ENCODE measurements at places on chromosomes 4 and X.

DNA sequence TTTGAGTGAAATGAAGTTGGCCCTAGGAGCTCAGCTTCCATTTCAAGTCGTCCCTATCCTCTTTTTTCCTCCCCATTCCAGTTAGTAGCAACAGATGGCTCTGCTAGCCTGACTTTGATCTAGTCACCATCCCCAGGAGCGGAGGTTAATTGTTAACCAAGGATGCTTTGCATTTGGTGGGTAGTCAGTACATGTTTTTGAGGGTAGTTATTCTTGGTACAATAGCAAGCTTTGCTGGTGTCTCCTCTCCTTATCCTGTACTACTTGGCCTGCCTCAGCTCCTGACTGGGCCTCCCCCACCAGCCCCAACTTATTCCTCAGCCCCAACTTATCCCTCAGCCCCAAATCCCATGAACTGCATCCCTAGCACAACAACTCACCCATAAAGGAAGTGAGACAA lies 14.8 kb upstream of the RTL5 start:
- no peak for DNase-seq

GRCh38 chrX:16196829-16197228 lies 29.5 kb downstream of the MAGEB17 start:
- no peak for DNase-seq

DNA sequence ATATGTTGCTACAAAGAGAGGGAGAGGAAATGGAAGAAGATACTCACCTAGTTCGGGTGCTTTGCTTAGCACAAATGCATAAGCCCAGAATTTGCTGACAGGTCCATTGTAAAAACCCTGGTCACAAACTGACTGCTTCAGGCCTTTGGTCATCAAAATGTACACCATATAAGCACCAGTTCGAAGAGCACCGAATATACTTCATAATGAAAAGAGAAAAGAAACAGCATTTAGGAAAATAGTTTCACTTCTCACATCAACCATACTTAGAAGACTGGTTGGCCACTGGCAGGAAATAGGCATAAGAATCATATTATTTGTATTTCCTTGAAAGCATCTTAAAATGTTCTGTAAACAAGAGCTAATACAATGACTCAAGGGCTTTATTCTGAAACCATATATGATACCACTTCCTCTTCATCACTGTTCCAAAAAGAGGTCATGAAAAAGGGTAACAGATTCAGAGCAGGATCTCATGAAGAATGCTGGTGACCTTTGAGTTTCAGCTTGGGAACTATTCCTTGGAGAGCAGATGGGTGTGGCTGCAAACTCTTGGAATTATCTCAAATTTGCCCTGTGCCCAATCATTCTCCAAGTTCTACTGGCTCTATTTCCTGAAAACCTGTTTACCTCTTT lies 138.7 kb downstream of the ELOVL6 start:
- DNase-seq: no peak

DNA sequence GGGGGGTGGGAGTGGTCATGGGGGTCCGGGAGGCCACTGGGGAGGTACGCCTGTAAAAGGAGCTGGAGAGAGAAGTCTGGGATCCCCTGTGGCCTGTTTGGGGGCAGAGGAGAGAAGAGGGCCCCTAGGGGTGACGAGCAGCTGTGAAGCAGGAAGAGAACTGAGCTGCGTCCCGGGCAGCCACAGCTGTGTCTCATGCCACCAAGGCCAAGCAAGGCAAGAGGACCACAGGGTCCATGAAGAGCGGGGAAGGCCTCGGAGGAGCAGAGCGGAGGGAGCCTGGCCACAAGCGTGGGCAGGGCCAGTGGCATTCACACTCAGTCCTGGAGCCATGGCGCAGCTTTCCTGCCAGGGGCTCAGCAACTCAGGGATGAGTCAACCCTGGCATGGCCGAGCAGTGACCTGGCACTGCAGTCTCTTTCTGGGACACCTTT lies 13.6 kb upstream of the NAT8L start:
- no peak for DNase-seq

- no peak for DNase-seq
Observed at GRCh38 chr4:153348006-153348405, 3.5 kb downstream of the MND1 start.

- no peak for DNase-seq
Observed at GRCh38 chr4:52959541-52959940, 97.4 kb downstream of the RASL11B start.

DNA sequence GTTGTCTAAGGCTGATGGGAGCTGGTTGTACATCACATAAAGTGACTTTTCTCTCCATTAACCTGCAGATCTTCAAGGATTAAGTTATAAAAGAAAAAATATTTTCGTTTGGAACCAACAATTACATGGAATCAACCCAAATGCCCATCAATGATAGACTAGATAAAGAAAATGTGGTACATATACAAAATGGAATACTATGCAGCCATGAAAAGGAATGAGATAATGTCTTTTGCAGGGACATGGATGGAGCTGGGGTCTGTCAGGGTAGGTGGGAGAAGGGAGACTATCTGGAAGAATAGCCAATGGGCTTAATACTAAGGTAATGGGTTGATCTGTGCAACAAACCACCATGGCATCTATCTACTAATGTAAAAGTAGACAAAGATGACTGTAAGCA lies 313.2 kb downstream of the FSTL5 start:
- no peak for DNase-seq

GRCh38 chr4:107579099-107579498 lies 140.9 kb downstream of the PAPSS1 start:
- no peak for DNase-seq

GRCh38 chr4:86100539-86101215 lies 259.2 kb downstream of the MAPK10 start:
- no peak for DNase-seq

- DNase-seq: no peak
Observed at GRCh38 chr4:167713756-167714155, 378.6 kb upstream of the ANXA10 start.

DNA sequence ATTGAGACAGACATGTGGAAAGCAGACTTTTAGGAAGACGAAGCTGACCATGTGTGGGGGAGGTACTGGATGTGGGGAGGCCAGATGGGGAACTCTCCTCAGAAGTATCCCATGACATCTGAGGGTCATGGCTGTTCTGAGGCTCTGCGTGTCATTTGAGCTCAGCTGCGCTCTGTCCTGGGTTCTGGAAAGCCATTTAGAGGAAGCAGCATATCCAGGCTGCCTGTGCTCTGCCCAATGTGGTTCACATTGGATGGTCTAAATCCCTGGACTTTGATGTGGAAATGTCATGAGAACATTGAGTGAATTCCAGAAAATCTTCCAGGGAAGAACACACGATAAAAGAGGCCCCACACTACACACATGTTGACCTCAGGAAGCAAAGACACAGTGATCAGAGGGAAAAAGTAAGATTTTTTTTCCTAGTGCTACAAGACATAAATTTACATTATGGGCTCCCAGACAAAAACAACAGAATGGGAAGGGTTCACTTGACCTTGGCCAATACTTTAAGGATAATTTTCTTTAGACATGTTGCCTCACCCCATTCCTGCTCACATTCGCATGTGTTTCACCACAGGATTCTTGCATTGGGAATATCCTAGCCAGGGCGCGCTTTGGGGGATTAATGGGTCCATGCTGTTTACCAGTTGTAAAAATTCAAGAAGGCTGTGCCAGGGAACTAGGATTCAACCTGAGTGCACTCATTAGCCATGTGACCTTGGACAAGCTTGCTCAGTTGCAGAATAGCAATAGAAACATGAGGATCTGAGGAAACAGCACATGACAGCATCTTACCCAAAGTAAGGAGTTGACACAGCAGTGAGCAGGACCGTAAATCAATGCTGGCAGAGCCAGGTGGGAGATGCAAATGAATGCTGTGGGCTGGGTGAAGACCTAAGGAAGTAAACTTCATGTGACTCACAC lies 73.2 kb upstream of the C1QTNF7 start:
- no peak for DNase-seq

DNA sequence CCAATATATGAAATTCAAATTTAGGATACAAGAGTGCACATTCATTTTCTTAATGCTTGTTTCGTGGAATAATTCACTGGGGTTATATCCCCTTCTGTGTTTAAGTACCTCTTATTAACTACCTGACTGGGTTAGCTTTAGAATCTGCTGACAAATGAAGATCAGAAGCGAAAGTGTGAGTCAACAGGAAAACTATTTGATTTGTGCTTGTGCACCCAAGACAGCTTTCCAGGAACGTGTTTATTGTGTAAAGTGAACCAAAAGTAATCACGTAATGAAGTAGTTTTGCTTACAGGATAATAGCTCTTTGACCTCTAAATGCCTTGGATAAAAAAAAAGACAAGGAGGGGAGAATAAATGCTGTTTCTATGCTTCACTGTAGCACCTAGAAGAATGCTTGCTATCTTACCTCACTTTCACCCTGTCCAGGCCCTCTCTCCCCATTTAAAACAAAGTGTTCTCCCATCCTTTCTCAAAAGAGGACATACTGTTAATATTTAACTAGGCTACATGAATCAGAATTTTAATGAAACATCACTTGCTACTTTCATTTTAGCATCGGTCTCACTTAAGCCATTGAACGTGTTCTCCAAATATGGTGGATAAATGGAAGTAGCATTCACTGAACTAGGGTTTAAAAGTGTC lies 141.9 kb downstream of the THOC2 start:
- no peak for DNase-seq

DNA sequence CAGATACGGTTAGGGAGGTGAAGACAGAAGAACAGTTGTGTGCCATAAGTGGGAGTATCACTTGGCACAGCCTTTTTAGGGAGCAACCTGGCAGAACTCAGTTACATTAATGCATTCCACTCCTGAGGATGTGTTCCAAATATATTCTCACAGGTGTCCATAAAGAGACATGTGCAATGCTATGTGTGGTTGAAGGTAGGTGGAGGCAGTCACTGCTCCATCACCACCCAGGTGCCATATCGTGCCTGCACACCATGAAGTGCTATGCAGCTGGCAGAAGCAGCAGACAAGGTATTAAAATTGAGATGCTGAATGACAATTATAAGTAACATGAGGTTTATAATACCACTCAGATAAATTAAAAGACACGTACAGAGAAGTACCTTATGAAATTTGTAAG lies 248.0 kb upstream of the SFRP2 start:
- DNase-seq: no peak

GRCh38 chrX:153595387-153595786 lies 3.6 kb downstream of the CCNQ start:
- no peak for DNase-seq

DNA sequence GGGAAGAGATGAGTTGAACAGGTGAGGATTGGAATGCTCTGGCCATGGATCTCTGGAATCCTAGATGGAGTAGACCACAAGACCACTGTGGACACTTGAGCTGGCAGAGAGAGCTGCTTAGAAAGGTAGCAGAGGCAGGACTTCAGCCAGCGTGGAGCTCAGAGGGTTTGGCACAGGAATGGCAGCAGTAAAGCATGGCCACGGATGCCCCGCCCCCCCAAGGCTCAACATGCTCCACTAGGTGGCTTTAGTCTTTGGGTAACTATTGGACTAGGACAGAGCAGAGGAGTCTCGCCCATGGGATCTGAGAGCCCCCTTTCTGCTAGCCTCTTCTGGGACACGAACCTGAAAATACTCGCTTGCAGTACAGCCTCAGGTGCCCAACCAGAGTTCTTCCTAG lies 150.1 kb upstream of the NEIL3 start:
- DNase-seq: no peak

- no peak for DNase-seq
Observed at GRCh38 chr4:26812049-26812714, 48.5 kb upstream of the STIM2 start.

DNA sequence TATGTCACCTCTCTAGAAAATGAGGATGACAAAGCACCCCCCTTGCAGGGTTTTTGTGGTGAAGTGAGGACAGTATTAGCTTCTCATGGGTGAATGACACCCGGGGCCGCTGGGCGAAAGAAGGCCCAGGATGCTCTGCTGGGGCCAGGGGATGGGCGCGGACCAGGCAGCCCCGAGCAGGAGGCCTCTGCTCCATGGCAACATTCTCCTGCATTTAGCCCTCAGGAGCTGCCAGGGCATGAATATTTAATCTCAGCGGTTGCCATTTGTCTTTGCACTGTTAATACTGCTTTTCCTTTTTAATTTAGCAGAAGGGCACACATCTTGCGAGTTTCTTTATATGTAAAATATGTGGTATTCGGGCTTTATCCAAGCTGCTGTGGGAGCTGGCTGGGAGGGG lies 30.3 kb upstream of the PSAPL1 start:
- DNase-seq: no peak

DNA sequence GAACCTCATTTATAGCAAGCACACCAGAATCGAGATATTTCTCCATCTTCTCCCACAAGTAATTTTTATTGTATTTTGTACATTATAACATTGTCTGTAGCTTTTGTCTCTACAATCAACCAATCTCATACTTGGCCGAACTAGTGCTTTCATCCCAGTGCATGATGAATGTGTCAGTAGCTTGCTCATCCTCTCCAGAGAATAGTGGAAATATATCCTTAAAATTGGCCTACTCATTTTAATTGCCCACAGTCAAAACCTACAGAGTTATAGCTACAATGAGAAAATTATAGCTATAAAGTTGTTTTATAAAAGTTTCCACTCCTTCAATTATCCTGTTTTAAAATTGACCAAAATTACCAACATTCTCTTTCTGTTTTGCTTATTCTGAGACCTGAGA lies 103.8 kb downstream of the MAPK10 start:
- no peak for DNase-seq

DNA sequence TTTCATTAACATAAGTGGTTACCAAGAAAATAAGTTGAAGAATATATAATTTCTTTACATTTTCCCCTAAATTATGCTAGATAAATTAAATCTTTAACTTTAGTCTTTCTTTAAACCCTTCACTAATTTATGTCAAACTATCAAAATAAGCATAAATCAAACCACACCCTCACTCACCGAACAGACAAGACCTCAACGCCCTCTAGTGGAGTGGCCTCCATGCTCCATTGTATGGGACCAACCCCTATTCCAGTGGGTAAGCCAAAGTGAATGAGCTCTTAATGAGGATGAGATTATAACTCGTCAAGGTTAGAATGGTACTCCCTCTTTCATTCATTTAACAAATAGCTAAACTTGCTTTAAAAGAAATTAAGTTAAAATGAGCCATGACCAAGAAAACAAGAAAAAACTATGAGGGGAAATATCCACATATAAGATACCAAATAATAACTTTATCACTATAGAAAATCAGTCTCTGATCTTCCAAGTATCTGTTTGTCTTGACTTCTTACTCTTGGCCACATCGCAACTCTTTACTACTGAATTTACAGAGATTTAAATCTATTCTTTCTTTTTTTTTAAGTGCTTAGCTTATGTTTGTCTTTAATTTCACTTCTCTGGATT lies 15.6 kb upstream of the BBS12 start:
- DNase-seq: peak; percentile 61

DNA sequence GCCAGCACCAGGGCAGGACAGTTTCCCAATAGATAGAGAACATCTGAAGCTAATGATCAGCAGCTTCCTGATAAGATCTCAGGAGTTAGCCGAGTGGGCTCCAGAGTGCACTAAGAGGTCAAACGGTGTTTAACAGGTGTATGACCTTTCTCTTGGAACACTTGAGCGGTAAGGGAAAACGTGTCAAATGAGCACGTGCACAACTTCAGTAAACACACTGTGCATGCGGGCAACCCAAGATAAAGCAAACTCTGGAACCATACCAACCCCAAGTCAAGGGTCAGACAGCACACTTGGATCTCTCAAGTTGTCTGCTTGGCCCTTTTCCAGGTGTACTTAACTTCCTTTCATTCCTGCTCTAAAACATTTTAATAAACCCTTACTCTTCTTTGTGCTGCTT lies 1941.5 kb upstream of the PCDH10 start:
- no peak for DNase-seq

GRCh38 chrX:40153345-40154249 lies 55.8 kb upstream of the BCOR start:
- DNase-seq: peak; percentile 63
